ENCODE measurements at places on chromosomes 11 and 22.

- peak; percentile 95 for DNase-seq
These were observed 24.6 kb downstream of the MMP27 start for GRCh38 chr11:102680945-102681344.

DNA sequence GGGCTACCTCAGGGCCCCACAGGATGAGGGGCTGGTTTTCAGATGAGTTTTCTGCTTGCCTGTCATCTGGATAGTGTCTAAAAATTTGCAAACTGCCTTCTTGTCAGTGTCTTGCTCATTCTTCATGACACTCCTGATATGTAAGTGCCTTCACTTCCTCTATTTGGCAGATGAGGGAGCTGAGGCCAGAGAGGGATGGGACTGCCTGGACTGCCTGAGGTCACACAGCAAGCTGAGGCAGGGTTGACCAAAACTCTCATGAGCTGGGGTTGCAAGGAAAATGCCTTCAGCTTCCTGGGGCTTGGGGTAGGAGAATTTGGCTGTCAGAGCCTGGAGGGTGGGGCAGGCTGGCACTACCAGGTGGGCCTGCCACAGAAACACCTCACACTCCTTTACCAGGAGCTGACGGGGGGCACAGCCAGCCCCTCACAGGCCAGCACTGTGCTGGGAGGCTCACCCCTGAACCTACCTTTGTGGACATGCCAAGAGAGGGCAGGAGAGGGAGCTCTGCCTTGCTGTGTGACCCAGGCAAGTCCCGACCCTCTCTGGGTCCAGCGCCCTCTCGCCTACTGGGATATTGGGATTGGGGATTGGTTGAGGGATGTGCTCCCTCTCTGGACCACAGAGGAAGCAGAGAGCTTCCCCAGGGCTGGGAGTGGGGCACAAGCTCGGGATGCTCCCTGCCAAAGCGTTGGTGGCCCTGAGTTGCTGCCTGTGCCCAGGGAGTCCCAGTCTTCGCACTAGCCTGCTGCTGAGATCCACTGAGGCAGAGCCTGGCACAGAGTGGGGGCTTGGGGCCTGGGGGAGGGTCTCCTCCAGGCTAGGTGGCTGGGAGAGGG lies 1.9 kb upstream of the P2RY6 start:
- DNase-seq = peak; percentile 19

GRCh38 chr22:23264610-23265367 lies 84.5 kb downstream of the BCR start:
- DNase-seq = no peak

DNA sequence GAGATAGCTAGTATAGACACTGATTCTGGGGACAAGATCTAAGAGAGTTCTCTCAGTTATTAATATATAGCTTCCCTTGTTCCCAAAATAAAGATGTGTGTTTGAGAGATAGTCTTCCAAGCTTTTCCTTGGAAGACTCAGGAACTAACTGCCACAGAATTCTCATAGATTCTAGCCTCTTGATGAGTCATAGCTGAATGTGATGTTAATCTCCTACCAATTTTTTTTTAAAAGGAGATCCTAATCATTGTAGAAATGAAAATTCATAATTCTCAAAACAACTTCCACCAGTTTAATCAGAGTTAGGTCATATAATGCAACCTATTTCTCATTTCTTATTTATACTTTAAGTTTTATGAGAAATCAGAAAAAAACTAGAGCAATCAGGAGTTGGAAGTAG lies 148.8 kb downstream of the JRKL start:
- no peak for DNase-seq

DNA sequence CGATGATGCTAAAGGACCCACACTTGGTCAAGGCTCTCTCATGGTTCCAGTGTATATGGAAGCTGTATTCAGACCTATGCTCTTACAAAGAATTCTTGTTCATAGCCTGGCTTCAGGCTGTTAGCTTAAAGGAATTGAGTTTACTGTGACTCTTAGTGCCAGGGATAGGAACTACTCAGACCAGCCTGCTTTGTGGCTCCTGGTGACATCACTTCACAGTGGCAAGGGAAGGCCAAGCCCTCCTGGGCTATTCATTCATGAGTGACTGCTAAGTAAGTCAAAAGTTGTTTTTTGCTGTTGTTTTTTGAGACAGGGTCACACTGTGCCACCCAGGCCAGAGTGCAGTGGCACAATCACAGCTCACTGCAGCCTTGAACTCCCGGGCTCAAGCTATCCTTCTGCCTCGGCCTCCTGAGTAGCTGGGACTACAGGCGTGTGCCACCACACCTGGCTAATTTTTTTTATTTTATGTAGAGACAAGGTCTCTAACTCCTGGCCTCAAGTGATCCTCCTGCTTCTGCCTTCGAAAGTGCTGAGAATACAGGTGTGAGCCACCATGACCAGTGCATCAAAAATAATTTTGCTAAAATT lies 9.6 kb downstream of the ART5 start:
- no peak for DNase-seq

GRCh38 chr11:12143461-12144258 lies 33.3 kb downstream of the MICAL2 start:
- no peak for DNase-seq

- no peak for DNase-seq
These were observed 30.0 kb downstream of the PRDM10 start for GRCh38 chr11:129972611-129973010.

GRCh38 chr11:109993786-109994185 lies 99.4 kb upstream of the ZC3H12C start:
- DNase-seq = no peak

- DNase-seq = no peak
These were observed 77.0 kb downstream of the NECTIN1 start for GRCh38 chr11:119651802-119652584.

- no peak for DNase-seq
These were observed 55.0 kb downstream of the COPB1 start for GRCh38 chr11:14444441-14445189.

- DNase-seq = no peak
These were observed at the start of gene LRRC56 for GRCh38 chr11:536841-537621. LRRC56 (plus strand) TSS chr11:537527; CDS start chr11:540685, 3,158 bp downstream.

GRCh38 chr22:20271114-20271994 lies 3.2 kb upstream of the RTN4R start:
- no peak for DNase-seq

- no peak for DNase-seq
These were observed 8.8 kb upstream of the PKNOX2 start for GRCh38 chr11:125155767-125156166.

DNA sequence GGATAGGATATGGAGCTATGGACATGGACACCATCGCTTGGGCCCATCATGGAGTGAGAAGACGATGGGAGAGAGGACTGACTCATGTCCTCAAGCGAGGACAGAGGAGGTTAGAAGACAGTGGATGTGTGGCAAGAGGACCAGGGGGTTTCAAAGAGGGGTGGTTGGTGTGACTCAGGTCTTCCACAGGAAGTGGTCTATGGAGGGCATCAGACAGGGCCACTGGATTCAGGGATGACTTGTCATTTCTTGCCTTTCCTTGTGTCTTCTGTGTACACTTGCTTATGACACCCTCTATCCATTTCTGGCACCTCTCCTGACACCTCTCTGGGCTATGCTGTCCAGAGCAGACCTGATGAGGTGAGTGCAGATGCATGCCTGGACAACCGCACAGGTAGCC lies 115.4 kb downstream of the OSBP2 start:
- no peak for DNase-seq

- peak; percentile 93 for DNase-seq
These were observed 13.6 kb upstream of the TMEM216 start for GRCh38 chr11:61378713-61379313.

DNA sequence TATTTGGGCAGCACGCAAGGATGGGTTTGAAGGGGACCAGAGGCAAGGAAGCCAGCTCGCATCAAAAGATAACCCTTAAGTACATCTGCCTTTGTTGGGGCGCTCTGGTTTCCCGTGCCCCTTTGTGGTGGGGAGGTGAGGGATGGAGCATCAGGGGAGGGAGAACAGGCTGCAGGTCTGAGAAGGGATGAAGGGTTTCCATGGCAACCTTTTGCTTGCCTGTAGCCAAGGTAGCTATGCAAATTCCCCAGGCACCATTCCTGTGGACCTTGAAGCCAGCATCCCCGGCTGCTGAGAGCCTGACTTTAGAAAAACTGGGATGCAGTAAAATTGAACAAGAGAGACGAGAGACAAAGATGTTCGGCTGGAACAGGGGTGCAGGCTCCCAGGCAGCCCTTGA lies 75.7 kb downstream of the SEZ6L start:
- no peak for DNase-seq

DNA sequence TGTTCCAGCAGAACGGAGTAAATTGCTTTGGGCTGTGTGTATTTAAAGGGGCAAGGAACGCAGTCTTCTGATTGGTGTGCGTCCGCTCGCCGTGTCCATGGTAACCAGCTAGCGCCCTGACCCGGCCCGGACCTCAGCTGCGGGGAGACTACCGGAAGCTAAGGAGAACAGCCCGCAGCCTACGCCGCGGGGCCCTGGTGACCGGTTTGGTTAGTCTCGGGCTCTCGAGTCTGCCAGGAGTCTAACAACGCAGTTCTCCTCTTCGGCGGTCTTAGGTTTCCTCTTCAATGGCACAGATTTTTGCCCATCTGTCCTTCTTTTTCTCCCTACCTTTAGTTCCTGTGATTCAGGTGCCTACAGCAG lies 3.5 kb upstream of the OR56A3 start:
- no peak for DNase-seq

- no peak for DNase-seq
These were observed 46.3 kb upstream of the SLC22A25 start for GRCh38 chr11:63289658-63290057.

- DNase-seq = no peak
These were observed 7.2 kb downstream of the TMEM86A start for GRCh38 chr11:18705651-18706281.

DNA sequence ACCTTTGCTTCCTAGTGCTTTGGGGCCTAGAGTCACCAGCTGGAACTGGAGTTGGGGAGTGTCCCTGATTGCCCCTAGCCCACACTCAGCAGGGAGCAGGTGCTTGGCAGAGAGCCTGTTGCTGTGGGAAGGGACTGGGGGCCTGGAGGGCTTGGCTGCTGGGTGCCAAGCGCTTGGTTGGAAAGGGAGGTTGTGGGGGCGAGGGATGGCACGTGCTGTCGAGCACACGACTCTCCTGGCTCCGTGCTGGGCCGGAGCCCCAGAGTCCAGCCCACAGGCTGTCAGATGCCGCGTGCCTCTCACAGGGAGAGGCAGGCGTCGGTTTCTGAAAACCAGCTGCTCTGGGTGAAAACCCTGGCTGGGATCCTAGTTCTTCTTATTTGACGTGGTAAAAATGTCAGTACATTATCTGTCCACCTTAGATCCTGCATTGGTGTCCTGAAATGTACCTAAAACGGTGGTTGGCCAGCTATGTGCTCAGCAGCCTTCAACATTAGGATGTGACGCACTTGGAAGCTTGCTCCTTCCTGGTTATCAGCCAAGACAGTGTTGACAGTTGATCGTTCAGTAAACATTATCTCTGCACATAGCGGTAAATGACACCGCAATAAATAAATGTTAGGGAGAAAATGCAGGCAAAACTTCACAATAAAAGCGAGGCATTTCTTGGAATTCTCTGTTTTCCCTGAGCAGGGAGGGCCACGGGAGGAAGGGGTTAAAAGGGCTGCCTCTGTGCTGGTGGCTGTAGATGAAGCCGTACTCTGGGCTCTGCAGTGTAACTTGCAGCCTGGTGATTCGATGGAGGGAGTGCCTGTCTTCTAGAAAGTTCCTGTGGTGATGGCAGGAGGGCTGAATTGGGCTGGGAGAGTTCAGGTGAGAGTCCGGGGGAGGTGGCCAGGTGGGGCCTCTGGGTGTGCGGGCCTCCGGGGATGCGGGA lies 29.2 kb downstream of the GRAMD4 start:
- no peak for DNase-seq

- DNase-seq = no peak
These were observed 20.9 kb downstream of the EXT2 start for GRCh38 chr11:44116234-44116830.

DNA sequence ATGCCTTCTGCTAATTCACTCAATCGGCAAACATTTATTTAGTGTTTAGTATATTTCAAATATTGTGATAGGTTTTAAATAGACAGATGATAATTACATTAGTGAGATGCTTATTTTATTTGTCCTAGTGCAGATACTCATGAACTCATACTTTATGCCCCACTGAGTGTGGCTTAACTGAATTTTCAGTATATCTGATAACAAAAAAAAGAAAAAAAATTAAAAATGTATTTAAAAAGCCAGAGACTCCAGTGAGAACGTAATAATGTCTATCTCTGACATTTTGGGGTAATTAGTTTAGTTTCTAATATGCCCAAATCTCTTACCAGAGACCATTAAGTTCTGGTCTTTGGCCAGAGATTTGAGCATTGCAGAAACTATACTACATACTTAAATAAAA lies 332.6 kb upstream of the CHORDC1 start:
- DNase-seq = no peak

DNA sequence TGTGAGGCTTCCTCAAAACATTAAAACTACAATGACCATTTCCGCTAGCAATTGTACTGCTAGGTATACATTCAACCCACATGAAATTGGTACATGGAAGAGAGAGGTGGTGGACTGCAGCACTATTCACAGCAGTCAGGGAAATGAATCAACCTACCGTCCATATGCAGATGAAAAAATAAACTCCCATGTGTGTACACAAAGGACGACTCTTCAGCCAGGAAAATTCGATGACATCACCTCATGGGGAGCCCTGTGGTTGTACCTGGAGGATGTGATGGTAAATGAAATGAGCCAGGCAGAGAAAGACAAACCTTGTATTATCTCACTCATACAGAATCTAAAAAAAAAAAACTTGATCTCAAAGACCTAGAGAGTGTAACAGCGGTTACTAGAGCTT lies 23.3 kb downstream of the RFPL3 start:
- no peak for DNase-seq

- DNase-seq = no peak
These were observed 2.5 kb upstream of the CLDN5 start for GRCh38 chr22:19526702-19527111.

GRCh38 chr11:44604171-44604581 lies 38.7 kb downstream of the CD82 start:
- no peak for DNase-seq

DNA sequence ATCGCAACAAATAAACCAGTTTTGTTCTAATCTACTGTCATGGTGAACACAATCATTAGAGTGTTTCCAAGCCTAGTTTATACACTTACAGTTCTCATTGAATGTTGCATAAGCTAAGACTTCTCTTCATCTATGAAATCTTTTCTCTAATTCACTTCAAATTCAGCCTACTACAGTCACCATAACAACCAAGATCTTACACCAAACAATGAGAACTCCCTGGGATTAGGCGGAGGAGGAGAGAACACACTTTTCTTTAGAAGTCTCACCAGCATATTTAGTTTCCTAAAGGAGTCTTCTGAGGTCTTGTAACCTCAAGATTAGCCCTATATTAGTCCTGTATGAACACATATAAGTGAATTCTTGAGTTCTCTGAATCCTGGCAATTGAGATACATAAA lies 1889.7 kb downstream of the LRRC4C start:
- DNase-seq = no peak

GRCh38 chr22:18029686-18030267 lies 5.4 kb upstream of the MICAL3 start:
- DNase-seq = no peak

GRCh38 chr11:119093942-119094815 lies 7.5 kb downstream of the DPAGT1 start:
- no peak for DNase-seq
